ENCODE measurements at places on chromosomes 4 and X.

DNA sequence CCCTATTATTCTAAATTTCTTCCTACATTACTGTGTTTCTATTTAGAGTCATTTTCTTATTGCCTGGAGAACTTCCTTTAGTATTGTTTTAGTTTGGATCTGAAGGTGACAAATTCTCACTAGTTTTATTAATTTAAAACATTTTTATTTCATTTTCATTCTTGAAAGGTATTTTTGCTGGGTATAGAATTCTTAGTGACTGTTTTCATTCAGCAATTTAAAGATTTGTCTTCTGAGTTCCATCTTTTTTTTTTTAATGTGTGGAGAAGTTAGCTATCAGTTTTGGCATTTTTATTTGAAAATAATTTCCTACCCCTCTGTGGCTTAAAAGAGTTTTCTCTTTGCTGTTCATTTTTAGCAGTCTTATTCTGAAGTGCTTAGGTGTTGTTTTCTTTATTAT, 169.2 kb downstream of the FRAS1 start:
- no peak for DNase-seq

GRCh38 chrX:13092455-13092941, 48.1 kb upstream of the FAM9C start:
- peak; percentile 82 for DNase-seq

- DNase-seq, result peak; percentile 77
Observed at GRCh38 chr4:182808673-182809416, 108.3 kb downstream of the DCTD start.

GRCh38 chr4:168562041-168562571, 65.3 kb downstream of the PALLD start:
- DNase-seq, result no peak

- no peak for DNase-seq
Observed at GRCh38 chr4:125639182-125639621, 324.4 kb downstream of the FAT4 start.

DNA sequence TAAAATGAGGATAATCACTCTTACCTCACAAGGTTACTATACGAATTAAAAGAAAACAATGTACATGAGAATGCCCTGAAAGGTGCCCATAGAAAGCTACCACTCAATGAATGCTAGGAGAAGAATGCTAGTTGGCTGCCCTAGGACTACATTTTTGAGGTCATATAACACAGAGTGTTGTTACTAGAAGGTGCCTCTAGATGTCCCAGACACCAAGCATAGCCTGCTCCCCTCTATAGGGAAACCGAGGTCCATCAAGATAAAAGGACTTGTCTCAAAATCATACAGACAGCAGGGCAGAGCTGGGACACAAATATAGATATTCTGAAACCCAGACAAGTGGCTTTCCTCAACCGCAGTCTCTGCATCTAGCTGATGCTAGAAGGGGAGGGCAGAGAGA, 147.0 kb upstream of the ARHGEF9 start:
- no peak for DNase-seq

DNA sequence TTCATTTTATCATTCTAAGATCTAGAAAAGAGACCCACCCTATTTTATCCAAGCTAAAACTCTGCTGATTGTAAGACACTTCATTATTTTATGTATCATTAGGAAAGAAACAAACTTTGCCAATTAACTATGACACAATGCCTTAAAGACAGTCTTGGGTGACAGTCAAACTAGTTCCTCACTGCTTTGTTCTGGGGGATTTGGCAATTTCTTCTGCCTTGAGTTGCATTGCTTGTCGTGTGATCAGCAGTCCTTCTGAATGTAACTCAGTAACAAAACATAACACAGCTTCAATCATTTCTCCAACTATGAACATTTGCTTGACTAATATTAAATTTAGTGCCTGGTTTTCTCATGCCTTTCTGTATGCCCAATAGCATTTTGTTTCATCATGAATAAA, 577.9 kb upstream of the DIPK2B start:
- DNase-seq, result no peak
